ENCODE measurements at places on chromosomes 4 and X. TPM values are rescaled to one million over a fixed set of nuclear protein-coding genes. Genes with fewer than 3 reads are reported as not detected.

DNA sequence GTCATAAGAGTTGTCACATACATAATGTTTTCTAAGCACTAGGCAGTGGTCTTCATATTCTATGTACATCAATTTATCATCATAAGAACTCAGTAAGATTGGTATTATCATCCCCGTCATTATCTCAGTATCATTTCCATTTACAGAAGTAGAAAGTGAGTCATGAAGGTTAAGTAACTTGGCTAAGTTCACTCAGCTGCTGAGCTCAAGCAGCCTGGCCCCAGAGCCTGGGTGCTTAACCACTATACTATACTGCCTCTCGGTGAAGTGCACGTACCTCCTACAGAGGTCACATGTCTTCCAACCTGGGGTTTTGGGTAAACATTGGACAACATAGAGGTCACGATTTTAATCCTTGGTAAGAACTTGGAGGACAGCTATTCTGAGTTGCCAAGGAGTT, 161.5 kb upstream of the GATB start:
- no peak overlapping the region for H3K4me3 ChIP-seq
- H3K36me3 ChIP-seq: no peaks in the 10 kb centered on the region
- peaks cover 2% of the 10 kb centered on the region for H3K27me3 ChIP-seq
- no peak overlapping the region for H3K27ac ChIP-seq
- H3K4me1 ChIP-seq: peaks cover 1% of the 10 kb centered on the region
- DNase-seq: no peak

GRCh38 chr4:51859476-51860031, 16.6 kb downstream of the DCUN1D4 start:
- H3K27ac ChIP-seq: no peak overlapping the region
- peaks cover 6% of the 10 kb centered on the region for H3K4me1 ChIP-seq
- H3K36me3 ChIP-seq: peaks cover 5% of the 10 kb centered on the region
- H3K4me3 ChIP-seq: no peak overlapping the region

DNA sequence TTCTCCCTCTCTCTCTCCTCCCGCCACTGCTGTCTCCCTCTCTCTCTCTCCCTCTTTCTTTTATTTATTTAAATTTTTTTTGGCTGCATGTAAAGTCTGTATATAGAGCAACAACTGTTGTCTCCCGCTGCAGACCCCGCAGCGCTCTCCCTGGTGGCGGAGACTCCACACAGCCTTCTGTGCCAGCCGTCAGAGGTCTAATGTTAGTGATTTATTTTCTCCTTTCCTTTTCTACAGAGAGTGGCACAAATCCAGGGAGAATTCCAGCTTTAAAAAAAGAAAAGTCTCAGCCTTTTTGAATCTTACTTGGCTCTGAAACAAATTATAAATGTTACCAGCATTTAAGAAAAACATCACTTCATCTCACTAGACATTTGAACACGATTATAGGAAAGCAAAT, 106.2 kb downstream of the FAM9B start:
- no peak overlapping the region for H3K4me3 ChIP-seq
- peaks cover 4% of the 10 kb centered on the region for H3K27me3 ChIP-seq
- H3K36me3 ChIP-seq: no peaks in the 10 kb centered on the region
- no peak overlapping the region for H3K27ac ChIP-seq
- DNase-seq: no peak

GRCh38 chrX:129760155-129760554, 19.6 kb upstream of the SASH3 start:
- peak overlapping the region; percentile 93 for H3K27ac ChIP-seq
- peaks cover 2% of the 10 kb centered on the region for H3K36me3 ChIP-seq
- DNase-seq: no peak
- H3K4me1 ChIP-seq: peaks cover 37% of the 10 kb centered on the region

DNA sequence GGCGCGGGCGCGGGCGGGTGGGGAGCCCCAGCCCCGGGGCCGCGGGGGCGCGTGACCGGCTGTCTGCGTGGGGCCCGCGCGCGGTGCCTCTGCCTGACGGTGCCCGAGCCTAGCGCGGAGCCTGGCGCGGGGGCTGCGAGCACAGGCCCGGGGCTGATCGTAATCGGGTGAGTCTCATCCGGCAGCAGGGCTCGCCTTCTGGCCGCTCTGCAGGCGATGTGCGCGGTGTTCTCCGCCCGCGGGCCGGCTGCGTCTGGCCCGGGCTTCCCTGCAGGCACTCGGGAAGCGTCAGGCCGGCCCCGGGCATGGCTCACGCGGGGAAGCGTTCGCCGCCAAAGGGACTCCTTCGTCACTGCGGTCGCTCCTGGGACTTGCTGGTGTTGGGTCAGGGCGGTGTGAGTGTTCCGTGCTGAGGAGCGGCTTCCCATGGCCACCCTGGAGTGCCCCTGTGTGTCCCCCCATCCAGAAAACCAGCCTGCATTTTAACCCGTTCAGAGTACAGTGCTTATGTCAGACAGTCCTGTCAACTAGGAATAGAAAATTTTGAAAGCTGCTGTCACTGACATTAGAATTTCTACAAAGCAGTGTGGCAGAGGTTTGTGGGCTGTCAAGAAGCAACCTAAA, 40.6 kb downstream of the FAM149A start:
- peaks cover 3% of the 10 kb centered on the region for H3K36me3 ChIP-seq
- DNase-seq: peak; percentile 67
- H3K27ac ChIP-seq: no peak overlapping the region
- peaks cover 57% of the 10 kb centered on the region for H3K27me3 ChIP-seq
- peak overlapping the region; percentile 77 for H3K4me3 ChIP-seq

GRCh38 chr4:140753329-140753728, 2.9 kb downstream of the TBC1D9 start:
- no peaks in the 10 kb centered on the region for H3K4me1 ChIP-seq
- peaks cover 58% of the 10 kb centered on the region for H3K27me3 ChIP-seq
- H3K27ac ChIP-seq: no peak overlapping the region
- H3K36me3 ChIP-seq: no peaks in the 10 kb centered on the region
- DNase-seq: no peak
- H3K4me3 ChIP-seq: no peak overlapping the region

GRCh38 chr4:119632216-119632615, 3.6 kb upstream of the PDE5A start:
- H3K27me3 ChIP-seq: peaks cover 44% of the 10 kb centered on the region
- DNase-seq: no peak
- no peak overlapping the region for H3K4me3 ChIP-seq
- H3K4me1 ChIP-seq: peaks cover 14% of the 10 kb centered on the region

GRCh38 chr4:62814510-62815047, 1594.7 kb downstream of the TECRL start:
- no peak for DNase-seq
- no peaks in the 10 kb centered on the region for H3K36me3 ChIP-seq
- no peaks in the 10 kb centered on the region for H3K4me1 ChIP-seq
- no peak overlapping the region for H3K27ac ChIP-seq

- peaks cover 11% of the 10 kb centered on the region for H3K4me1 ChIP-seq
- H3K4me3 ChIP-seq: no peak overlapping the region
- peaks cover 2% of the 10 kb centered on the region for H3K36me3 ChIP-seq
- H3K27ac ChIP-seq: no peak overlapping the region
- no peak for DNase-seq
Measured at GRCh38 chrX:39396358-39396995, 595.2 kb downstream of the MID1IP1 start.

Gene CXCL5
- not detected for total RNA-seq

Gene HSD17B13
- 0.19 TPM for total RNA-seq

Gene GLRB
- total RNA-seq: not detected

DNA sequence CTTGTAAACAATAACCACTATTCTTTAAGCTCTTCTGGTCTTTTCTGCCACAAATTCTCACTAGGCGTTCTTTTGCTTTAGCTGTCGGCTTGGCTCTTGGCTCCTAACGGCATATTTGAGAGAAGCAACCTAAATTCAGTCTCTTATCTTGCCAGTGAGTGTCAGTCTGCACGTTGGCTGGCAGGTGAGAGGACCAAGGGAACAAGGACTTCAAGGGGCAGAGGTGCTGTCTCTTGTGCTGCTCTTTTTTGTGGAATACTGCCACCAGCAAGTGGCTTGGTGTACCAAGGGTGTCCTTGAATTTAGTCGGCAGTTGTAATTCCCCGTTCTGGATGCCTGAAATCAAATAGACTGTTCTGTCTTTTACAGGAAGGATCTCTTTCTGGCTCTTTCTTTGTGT, 77.8 kb upstream of the SLC4A4 start:
- no peak overlapping the region for H3K4me3 ChIP-seq
- H3K27ac ChIP-seq: no peak overlapping the region
- H3K4me1 ChIP-seq: peaks cover 4% of the 10 kb centered on the region

DNA sequence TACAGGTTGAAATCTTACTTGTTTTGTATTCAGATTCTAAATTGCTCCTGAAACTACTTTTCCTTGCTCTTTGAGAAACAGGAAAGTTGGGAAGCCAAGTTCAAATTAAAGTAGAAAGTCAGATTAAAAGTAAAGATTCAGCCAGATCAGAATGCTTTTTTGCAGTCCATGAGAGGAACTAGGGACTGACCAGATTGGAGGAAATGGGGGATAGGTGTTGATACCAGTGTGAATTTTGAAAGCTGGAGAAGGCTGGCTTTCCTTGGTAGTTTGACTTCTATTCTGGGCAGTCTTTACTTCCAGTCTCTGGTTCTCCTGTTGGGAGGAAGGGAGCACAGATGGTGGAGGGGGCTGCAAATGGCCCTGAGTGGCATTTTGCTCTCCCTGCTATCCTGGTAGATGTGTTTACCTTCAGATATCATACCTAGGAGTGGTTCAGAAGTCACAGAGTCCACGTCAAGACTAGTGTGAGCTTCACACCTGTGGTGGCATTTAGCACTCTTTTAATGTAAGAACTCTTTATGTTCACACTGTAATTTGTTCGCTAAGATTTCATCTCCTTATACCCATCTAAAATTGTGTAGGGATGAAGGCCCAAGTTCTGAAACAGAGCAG, 68.8 kb downstream of the FNIP2 start:
- H3K4me3 ChIP-seq: no peak overlapping the region
- peaks cover 35% of the 10 kb centered on the region for H3K36me3 ChIP-seq
- no peaks in the 10 kb centered on the region for H3K27me3 ChIP-seq
- no peak for DNase-seq
- H3K4me1 ChIP-seq: peaks cover 4% of the 10 kb centered on the region
- no peak overlapping the region for H3K27ac ChIP-seq
